ENCODE measurements at places on chromosomes 12 and 14. TPM values are rescaled to one million over a fixed set of nuclear protein-coding genes. Genes with fewer than 3 reads are reported as not detected.

SYNE3 gene
- total RNA-seq = 12.7 TPM

WDR89 gene
- total RNA-seq = 12.2 TPM

FAM186B gene
- total RNA-seq = 0.65 TPM

TEAD4 gene
- 49.4 TPM for total RNA-seq

SMIM41 gene
- total RNA-seq = 0.19 TPM

FLVCR2 gene
- 5.3 TPM for total RNA-seq

TIMELESS gene
- total RNA-seq = 7.5 TPM

GALNT6 gene
- total RNA-seq = 63.4 TPM

SLC35F4 gene
- total RNA-seq = not detected

GLT8D2 gene
- total RNA-seq = 0.76 TPM

TMEM179 gene
- 0.65 TPM for total RNA-seq

TAS2R30 gene
- total RNA-seq = 5.6 TPM

WNT5B gene
- total RNA-seq = 0.33 TPM

ANKS1B gene
- total RNA-seq = 0.65 TPM

MIP gene
- total RNA-seq = 0.29 TPM

CARMIL3 gene
- under 0.01 TPM for total RNA-seq

OASL gene
- 0.19 TPM for total RNA-seq

Measured in vein endothelial cell (primary cell).